ENCODE measurements at places on chromosomes 13 and 19.

DNA sequence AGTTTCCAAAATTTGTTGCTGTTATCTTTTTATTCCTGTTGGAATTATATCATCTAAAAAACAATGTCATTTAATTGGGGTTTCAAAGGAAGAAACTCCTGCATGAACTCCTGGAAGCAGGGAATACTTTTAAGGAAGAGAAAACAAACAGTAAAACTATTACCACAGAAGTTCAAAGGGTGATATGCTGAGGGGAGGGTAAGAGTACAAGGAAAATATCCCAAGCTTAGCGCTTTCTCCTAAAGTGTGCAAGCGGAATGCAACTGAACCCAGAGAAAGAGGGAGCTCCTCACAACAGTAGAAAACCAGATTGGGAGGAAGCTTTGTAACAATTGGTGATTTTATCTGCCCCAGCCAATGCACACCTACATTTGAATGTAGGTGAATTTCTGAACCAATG, 175.1 kb downstream of the NUFIP1 start:
- no peak for DNase-seq

DNA sequence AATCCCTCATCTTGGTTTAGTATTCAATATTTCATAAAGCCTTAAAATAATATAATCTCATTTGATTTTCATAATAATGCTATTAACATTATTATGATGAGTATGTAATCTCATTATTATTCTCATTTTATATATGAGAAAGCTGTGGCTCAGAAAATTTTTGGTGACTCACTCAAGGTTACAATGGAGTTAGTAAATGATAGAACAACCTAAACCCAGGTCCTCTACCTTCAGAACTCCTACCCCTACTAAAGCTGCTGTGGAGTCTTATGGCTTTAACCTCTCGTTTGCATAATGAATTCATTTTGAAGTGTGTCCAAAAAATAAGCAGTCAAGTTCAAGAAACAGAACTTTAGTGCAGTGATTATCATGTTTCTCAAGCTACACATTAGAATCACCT, 226.3 kb downstream of the TBC1D4 start:
- no peak for DNase-seq

GRCh38 chr19:44069415-44069814, 2.5 kb upstream of the ZNF284 start:
- no peak for DNase-seq

- DNase-seq = no peak
Observed at GRCh38 chr13:73138638-73139491, 80.1 kb downstream of the KLF5 start.

DNA sequence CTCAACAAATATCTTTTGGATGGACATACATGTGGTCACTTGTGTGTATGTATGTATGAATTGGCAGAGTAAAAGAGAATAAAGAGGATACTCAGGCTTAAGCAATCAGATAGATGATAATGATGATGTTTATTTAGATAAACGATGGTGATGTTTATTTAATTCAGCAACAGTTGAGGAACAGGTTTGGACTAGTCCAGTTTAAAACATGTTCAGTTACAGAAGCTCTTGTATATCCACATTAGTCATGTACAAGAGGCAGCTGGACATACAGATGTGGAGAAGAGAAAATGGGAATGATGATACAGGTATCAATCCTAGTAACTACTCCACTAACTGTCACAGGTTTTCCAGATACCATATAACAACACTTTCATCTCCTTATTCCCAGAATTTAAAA, 232.1 kb downstream of the DIAPH3 start:
- no peak for DNase-seq
